ENCODE measurements at places on chromosomes 6 and 20.

DNA sequence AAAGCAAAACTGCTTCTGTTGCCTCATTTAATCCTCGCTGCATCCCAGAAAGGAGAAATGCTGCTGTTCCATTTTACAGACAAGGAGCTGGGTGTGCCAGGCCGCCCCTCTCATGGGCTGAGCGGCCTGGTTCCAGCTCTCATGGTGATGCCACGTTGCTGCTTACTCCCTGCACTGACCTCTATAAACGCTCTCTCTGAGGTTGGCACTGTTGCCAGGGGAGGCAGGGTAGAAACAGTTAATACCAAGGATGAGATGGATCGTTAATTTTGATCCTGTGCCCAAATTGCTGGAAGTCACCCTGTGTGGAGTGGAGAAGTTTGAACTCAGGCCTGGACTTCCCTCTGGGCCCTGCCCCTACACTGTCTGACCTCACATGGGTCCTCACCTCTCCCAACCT, 25.6 kb downstream of the SIRPA start:
- no peak for DNase-seq

- DNase-seq: no peak
Measured at GRCh38 chr6:49582529-49582928, 32.1 kb downstream of the C6orf141 start.

- no peak for DNase-seq
Measured at GRCh38 chr20:61580958-61581824, 329.1 kb downstream of the CDH4 start.

DNA sequence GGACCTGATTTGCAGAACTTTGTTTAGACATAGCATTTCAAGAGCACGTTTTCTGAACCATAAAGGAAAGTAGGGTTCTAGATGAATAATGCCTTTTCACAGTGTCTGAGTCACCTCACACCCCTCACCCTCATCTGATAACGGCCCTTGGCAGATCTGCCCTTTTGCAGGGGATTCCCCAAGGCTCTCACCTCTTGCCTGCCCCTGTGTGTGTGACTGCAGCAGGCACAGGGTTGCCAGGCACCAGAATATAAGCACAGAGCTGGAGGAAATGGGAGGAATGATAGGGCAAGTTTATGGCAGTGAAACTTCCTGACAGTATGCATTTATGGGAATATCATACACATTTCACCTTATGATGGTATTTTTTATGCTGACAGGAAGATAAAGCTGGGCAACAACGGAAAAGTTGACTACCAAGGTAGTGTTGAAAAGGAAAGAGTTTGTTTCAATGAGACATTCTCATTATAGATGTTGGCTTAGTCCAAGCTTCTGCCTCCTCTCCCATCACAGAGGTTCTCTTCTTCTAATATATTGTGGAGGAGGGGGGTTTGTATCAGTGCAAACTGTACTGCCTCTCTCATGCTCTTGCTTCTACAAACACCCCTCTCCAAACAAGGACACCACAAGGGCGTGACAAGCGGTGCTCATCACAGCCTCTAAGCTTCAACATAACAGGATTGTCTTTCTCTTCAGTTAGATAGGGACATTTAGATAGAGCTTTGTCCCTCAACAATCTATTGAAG, 101.5 kb upstream of the BACH2 start:
- no peak for DNase-seq

GRCh38 chr6:156559162-156559690, 218.0 kb upstream of the ARID1B start:
- DNase-seq: no peak

DNA sequence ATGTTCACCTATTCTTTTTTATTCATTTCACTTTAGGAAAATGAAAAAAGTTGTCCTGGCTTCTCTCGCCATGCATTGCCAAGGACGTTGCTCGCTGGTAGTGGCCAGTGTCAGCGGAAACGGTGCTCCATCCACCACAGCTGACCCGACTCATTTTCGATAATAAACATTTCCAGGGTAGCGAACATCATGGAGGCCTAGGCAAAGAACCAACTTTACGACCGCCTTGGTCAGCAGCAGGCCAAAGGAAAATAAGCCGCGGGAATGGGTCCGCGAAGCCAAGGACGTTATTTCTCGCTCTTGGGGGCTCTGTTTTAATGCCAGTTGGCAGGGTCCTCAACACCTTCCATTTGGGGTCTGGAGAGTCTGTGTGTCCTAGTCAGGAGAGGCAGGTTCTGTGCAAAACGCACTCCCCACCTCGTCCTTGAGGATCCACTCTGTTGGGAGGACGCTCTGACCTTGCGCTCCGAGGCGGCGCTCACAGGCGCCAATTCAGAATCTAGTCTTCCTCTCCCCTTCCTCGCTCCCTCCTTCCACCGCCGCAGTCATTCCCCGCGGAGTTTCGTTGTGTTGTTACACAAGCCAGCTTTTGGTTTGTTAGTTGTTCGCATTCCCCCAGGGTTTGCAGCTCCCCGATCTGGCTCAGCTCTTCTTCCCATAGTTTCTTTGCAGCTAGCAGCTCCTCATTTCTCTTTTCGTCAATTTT, 4.1 kb upstream of the PAX1 start:
- no peak for DNase-seq

GRCh38 chr6:135195522-135195921, 14.4 kb downstream of the MYB start:
- DNase-seq: no peak

GRCh38 chr6:63644668-63645326, 9.2 kb downstream of the PHF3 start:
- DNase-seq: no peak

DNA sequence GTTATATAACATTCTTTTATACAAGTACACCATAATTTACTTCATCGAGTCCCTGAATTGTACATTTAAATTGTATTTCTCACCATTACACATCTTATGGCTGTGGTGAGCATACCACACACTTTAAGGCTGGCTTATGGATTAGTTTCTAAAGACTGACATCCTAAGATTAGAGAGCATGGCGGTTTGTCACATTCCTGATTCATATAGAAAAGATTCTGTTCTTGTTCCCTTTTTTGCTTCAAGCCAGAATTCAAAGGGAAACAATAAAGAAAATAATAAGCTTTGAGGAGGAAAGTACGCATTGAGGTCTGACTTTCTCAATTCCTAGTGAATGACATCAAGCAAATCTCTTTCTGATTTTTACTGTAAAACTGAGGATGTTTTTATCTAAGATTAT, 2.5 kb downstream of the BTN1A1 start:
- no peak for DNase-seq

DNA sequence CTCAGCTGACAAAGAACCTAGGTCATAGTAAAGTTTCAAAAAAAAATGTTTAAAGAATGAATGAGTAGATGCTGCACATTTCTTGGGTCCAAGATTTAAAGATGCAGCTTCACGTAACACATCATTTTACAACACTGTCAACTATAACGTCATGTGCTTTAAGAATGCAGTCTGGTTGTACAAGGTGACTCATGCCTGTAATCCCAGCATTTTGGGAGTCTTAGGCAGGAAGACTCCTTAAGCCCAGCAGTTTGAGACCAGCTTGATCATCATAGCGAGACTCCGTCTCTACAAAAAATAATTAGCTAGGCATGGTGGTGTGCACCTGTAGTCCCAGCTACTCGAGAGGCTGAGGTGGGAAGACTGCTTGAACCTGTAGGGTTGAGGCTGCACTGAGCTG, 21.9 kb downstream of the SLC17A5 start:
- DNase-seq: no peak

- no peak for DNase-seq
Measured at GRCh38 chr6:135605278-135605790, 107.8 kb upstream of the AHI1 start.

DNA sequence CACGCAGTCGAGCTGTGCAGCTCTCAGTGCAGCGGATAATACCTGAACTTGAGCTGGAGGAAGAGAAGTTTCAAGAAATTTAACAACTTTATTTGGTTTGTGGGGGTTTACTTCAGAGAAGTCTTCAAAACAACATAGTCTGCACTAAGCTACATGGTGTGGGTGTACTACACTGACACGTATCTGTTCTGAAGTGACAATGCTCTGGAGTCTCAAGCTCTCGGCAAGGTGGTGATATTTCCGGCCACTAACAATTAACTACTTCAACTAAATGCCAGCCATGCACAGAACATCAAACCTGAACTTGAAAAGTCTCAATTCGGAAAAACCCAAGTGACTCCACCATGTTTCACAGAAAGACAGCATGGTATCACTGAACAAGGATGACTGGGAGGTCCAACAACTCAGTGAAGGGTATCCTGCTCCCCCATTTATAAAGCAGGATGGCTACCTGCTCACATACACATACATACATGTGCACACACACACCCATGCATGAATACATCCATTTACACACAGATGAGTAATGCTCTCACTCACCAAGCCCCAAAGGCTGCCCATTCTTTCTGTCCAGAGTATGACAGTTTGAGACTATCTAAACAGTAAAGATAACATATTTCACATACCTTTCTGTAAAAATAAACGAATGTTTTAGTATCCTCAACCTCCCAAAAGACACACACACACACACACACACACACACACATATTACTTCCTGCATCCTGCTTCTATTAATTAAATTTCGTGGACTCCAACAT, 15.4 kb upstream of the ANKRD60 start:
- no peak for DNase-seq

DNA sequence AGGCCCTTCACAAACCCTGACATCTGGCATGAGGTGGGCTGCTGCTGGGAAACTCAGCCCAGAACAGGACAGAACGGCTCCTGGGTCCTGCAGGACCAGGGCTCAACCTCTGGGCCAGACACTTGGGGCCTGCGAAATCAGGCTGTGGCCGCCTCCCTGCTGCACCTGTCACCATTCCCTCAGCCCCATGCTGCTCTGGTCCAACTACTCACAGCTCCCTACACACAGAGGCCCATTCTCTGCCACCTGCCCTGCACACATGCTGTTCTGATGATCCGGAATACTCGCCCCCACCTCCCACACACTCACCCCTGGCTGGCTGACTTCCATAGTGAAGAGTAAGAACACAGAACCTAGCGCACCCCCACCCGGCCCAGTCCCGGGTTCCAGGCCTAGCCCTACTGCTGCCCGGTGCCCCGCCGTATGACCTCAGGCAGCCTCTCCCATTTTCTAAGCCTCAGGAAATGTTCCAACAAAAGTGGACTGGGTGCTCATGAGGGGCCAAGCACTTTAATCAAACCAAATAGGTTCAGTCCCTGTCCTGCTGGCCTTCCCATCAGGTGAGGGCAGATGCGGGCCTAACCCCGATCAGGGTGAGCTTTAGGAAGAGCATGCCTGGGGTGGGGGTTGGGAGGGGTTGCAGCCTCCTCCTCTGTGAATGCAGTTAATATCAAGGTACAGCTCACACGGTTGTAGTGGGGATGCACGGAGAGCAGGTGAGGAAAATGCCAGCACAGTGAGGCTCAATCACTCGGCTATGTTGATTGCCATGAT, 3.9 kb downstream of the PEDS1 start:
- DNase-seq: no peak

DNA sequence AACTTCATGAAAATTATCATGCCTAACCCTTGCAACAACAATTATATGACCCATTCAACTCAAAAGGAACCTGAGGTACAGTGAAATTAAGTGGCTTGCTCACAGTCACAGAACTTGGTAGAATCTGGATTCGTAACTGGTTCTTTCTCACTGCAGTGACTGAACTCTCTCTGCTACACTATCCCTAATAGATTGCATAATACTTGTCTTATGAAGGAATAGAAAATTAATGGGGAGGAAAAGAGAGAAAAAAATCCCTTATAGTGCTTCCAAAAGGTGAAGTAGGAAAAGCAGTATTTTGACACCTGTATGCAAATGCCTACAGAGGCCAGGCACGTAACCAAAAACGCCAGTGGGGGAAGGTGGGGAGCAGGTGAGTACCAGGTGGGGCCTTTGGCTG, 186.6 kb downstream of the LY86 start:
- DNase-seq: no peak

DNA sequence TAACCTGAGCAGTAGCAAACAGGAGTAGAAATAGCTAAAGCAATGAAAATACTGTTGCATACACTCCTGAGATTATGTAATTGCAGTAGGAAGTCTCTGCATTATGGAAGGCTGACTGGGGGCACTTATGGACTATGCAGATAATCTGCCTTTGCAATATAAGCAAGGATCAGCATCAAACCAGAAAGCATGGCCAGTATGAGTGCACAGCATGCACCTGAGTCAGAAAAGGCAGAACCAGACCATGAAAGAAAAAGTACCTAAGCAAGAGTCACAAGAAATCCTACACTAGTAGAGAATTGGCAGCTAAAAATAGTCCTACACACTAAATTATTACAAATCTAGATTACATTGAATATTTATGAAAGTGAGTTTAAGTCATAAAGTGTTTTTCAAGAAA, 164.3 kb downstream of the KIF6 start:
- no peak for DNase-seq

DNA sequence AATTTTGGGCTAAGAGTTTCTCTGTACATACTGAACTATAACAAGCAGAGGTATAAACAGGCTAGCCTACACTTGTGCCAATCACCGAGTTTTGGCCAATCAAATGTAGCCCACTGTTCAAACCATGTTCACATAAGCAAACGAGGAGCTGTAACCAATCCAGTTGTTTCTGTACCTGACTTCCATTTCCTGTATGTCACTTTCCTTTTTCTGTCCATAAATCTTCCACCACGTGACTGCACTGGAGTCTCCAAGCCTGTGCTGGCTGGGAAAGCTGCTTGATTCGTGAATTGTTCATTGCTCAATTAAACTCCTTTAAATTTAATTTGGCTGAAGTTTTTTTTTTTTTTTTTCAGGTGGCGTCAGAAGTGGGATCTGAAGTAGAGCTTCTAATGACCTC, 332.9 kb downstream of the RNF144B start:
- DNase-seq: no peak

- DNase-seq: no peak
Measured at GRCh38 chr20:4585104-4585753, 136.5 kb upstream of the PRND start.

DNA sequence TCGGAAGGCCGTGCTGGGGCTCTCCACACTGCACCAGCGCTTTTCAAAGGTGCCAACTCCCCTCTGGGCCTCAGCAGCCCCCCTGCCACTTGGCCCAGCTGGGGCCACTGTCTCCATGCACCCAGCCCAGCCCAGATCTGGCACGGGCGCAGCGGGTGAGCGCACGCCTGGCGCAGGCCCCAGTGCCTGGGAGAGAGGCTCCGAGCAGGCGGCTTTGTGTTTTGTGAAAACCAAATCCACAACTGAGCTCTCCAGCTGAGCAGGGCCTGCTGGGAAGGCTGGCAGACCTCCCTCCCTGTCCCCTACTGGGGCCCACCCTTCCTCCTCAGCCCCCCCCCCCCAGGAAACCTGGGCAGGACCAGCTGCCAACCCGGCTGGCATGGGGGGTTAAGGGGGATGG, 17.0 kb downstream of the MDGA1 start:
- no peak for DNase-seq

DNA sequence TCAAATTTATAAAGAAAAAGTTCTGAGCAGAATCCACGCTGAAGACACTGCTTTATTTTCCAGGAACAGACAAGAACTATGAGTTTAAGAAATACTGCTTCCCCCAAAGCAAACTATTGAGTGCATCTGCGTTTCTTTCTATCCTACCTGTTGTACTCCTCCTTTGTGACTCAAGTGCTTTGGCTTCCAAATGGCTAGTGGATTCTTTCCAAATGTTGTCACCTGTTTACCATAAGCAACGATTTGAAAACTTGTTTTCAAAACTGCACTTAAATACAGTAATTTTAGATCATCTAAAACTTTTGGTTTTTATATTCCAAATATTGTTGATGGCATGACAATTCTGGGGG, 9.5 kb downstream of the PXDC1 start:
- DNase-seq: no peak

All from 8988T (cell line).